Skin of body (tissue), 3 donors: ENCODE measurements at places on chromosomes 6 and 20. TPM values are rescaled to one million over a fixed set of nuclear protein-coding genes. Genes with fewer than 3 reads are reported as not detected.

The SDC4 gene
- 48.8 TPM for total RNA-seq

The HFE gene
- total RNA-seq: 4.6 TPM

GRCh38 chr6:1075444-1075843, 236.5 kb upstream of the FOXQ1 start:
- DNase-seq: no peak

DNA sequence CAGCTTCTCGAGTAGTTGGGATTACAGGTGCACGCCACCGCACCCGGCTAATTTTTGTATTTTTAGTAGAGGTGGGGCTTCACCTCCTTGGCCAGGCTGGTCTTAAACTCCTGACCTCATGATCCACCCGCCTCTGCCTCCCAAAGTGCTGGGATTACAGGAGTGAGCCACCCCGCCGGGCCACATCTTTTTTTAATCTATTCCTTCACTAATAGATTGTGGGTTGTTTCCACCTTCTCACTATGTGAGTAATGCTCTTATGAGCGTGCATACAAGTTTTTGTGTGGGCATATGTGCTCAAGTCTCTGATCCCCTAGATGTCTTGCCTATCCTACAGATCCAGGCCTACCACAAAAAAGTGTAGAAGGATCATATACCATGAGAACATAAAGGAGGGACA, 30.7 kb downstream of the CARMIL1 start:
- DNase-seq: no peak

The DEF6 gene
- total RNA-seq: 10.9 TPM

DNA sequence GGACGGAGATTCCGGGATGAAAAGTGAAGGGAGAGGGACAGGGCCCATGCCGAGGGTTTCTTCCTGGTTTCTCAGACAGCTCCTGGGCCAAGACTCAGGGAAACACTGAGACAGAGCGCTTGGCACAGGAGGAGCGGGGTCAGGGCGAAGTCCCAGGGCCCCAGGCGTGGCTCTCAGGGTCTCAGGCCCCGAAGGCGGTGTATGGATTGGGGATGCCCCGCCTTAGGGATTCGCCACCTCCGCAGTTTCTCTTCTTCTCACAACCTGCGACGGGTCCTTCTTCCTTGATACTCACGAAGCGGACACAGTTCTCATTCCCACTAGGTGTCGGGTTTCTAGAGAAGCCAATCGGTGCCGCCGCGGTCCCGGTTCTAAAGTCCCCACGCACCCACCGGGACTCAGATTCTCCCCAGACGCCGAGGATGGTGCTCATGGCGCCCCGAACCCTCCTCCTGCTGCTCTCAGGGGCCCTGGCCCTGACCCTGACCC, 55.0 kb upstream of the HLA-A start:
- DNase-seq: no peak

- DNase-seq: no peak
These were observed 178.1 kb upstream of the PDE10A start for GRCh38 chr6:165841153-165841558.

DNA sequence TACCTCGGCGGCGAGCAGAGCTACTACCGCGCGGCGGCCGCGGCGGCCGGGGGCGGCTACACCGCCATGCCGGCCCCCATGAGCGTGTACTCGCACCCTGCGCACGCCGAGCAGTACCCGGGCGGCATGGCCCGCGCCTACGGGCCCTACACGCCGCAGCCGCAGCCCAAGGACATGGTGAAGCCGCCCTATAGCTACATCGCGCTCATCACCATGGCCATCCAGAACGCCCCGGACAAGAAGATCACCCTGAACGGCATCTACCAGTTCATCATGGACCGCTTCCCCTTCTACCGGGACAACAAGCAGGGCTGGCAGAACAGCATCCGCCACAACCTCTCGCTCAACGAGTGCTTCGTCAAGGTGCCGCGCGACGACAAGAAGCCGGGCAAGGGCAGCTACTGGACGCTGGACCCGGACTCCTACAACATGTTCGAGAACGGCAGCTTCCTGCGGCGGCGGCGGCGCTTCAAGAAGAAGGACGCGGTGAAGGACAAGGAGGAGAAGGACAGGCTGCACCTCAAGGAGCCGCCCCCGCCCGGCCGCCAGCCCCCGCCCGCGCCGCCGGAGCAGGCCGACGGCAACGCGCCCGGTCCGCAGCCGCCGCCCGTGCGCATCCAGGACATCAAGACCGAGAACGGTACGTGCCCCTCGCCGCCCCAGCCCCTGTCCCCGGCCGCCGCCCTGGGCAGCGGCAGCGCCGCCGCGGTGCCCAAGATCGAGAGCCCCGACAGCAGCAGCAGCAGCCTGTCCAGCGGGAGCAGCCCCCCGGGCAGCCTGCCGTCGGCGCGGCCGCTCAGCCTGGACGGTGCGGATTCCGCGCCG, 994 bp downstream of the FOXC1 start:
- no peak for DNase-seq

GRCh38 chr6:53493635-53494025, 51.3 kb downstream of the GCLC start:
- DNase-seq: no peak

- DNase-seq: no peak
These were observed 396.5 kb downstream of the HDGFL1 start for GRCh38 chr6:22965889-22966288.

DNA sequence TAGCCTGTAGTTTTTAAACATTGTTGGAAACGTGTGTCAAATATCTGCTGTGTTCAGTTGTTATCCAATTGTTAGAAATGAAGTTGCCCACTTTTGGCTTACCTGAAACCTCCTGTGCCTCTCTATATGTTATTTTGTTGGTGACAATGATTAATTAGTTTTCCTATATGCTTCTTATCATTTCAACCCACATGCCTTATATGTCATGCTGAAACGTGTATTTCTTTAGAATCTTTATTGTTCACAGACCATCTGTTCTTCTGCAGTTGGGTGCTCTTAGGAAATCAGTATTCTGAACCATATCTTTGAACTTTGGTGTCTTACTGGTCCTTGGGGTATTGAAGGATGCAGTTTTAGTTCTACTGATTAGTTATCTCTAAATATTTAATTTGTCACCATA, 91.2 kb upstream of the SCGN start:
- no peak for DNase-seq

The NRSN1 gene
- 0.39 TPM for total RNA-seq

GRCh38 chr6:124132256-124132655, 328.6 kb downstream of the NKAIN2 start:
- no peak for DNase-seq

GRCh38 chr6:37305841-37306425, 47.9 kb upstream of the RNF8 start:
- DNase-seq: no peak

- DNase-seq: no peak
These were observed 55.2 kb downstream of the YTHDF1 start for GRCh38 chr20:63160641-63161175.

DNA sequence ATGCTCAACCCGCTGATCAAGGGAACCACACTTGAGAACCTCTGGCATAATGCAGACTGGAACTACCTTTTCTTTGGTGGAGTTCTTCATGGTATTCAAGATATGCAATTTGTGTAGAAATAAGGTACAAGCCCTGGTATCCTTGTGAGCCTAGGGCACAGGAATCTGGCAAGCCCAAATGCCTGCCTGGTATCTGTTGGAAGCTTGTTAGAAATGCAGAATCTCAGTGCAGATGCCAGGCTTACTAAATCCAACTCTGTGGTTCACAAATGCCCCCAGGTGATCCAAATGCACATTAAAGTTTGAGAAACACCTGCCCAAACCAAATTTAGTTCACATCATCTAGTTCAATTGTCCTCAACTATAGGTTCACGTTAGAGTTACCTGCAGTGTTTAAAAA, 159.8 kb upstream of the LAMP5 start:
- no peak for DNase-seq

DNA sequence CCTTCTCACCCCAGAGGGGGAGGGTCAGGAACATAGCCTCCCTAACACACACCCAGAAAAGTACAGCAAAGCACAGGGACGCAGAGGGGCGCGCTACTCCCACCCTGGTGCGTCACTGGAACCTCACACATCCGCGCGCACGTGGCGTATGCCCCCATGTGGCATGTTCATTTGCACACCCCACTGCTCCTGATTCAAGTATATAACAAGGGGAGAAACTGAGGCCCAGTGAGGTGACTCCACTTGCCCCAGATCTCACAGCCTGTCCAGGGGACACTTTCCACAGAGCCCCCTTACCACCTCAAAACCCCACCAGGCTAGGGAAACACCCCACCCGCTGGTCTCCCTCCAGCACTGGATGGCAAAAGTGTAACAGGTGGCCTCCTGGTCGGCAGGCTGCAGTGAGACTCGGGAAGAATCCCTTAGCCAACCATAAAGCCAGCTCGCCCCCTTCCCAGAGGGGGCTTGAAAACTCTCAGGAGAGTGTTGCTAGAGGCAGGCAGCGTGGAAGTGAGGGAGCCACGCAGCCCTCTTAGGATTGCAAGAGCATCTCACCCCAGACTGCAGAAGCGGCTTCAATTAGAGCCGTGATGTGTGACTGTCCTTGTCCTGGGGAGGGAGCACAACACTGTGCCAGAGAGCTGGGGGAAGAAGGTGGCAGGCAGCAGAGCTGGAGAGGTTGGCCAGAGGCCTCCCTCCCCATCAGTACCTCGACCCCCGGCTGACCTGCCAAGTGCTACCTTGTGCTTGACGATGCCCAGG, at the start of gene GRM4:
TSS of gene GRM4 (minus strand) at position 67 of the 762 bp plus-strand sequence. CDS start 12,591 bp downstream, outside the sequence.
- DNase-seq: no peak

DNA sequence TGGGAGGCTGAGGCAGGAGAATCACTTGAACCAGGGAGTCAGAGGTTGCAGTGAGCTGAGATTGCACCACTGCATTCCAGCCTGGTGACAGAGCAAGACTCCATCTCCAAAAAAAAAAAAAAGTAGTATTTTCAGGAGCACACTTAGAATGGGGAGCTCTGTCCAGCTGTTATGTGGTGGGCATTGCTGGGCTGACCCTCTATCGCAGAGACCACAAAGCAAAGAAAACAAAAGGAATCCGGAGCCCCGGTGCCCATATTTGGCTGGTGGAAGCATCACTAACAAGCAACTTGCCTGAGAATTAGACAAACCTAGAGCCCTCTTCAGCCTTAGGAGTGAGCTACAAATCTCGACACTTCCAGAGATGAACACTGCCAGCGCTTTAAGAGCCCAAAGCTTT, 137.3 kb upstream of the GPR6 start:
- DNase-seq: no peak

GRCh38 chr6:40263970-40264369, 323.2 kb downstream of the LRFN2 start:
- DNase-seq: no peak

DNA sequence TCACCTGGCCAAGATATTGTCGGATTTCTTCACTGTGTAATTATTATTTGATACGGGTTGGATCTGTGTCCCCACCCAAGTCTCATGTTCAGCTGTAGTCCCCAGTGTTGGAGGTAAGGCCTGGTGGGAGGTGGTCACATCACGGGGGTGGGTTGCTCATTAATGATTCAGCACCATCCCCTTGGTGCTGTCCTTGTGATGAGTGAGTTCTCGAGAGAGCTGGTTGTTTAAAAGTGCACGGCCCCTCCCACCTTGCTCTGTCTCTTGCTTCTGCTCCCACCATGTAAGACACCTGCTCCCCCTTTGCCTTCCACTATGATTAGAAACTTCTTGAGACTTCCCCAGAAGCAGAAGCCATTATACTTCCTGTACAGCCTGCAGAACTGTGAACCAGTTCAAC, 173.9 kb upstream of the PMEPA1 start:
- no peak for DNase-seq

The BANF2 gene
- not detected for total RNA-seq

The LY6G6F gene
- not detected for total RNA-seq

The UNC5CL gene
- total RNA-seq: 0.30 TPM

GRCh38 chr20:51955756-51956155, 153.4 kb upstream of the SALL4 start:
- DNase-seq: no peak

DNA sequence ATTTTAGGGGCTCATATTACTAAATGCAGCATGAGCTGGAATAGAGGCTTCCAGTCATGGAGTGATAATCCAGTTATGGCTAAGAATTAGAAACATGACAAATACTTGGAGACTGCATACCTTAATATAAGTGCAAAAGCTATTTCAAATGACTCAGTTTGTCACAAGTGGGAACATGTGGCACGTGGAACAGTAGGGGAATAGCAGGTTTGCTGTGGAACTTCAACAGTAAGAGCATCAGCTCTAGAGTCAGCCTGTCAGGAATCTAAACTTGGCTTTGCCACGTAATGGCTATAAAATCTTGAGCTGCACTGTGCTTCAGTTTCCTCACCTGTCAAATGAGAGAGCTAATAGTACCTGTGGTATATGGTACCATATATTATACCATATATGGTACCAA, 62.1 kb downstream of the HTR1B start:
- no peak for DNase-seq

The SMIM8 gene
- 13.9 TPM for total RNA-seq

The SUMO4 gene
- 6.5 TPM for total RNA-seq

The GMPR gene
- total RNA-seq: 12.8 TPM

DNA sequence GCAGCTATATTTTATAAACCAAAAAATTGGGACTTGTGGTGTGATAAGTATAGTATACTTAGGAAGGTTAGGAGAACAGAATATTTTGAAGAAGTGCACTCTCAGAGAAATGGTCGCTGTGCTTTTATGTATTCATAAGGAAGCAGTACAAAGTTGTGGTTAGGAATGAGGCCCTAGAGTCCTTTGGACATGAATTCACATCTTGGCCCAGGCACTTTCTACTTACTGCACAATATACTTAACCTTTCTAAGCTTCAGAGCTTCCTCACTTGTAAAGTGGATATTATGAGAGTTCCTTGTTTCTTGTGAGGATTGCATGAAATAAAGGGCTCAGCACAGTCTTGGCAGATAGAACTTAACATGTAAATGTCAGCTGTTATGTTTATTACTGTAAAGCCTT, 21.0 kb upstream of the SERINC3 start:
- DNase-seq: no peak

GRCh38 chr6:70180183-70180900, 122.5 kb downstream of the COL9A1 start:
- no peak for DNase-seq

GRCh38 chr6:37176268-37177076, 6.5 kb downstream of the PIM1 start:
- no peak for DNase-seq
